NCI-H748 treated with DMSO at 0.1 percent for 48 hours (cell line): ENCODE measurements at places on chromosomes 1 and 21.

- DNase-seq = no peak
Measured at GRCh38 chr1:229557200-229557850, 1.2 kb downstream of the ABCB10 start.

- no peak for DNase-seq
Measured at GRCh38 chr1:88593358-88593757, 90.7 kb upstream of the PKN2 start.

GRCh38 chr1:116605315-116605714 is 34.5 kb upstream of the CD58 start:
- no peak for DNase-seq

DNA sequence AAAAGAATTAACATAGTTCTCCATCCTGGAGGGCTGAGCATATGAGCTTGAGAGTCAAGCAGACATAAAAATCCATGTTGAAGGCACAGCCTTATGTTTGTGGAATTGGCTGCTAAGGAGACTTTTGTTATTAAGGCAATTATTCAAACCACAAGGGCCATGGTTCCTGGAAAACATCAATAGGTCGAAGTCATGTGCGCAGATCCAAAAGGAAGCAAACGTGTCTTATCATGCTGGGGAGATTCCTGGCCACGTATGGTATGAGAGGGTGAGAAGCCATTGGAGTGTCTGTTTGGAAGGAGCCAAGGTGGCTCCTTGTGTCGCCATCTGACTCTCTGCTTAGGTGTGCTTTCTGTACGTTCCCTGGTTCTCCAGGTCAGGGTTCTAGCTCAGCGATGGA is 61.8 kb upstream of the COA6 start:
- DNase-seq = no peak

- no peak for DNase-seq
Measured at GRCh38 chr1:168031627-168032026, 94.8 kb upstream of the MPC2 start.
